Cardiac septum (tissue), 1 donor: ENCODE measurements at places on chromosomes 3 and 15. TPM values are rescaled to one million over a fixed set of nuclear protein-coding genes. Genes with fewer than 3 reads are reported as not detected.

Gene CP
- 8.1 TPM for total RNA-seq

Gene SAMMSON
- 0.27 TPM for total RNA-seq

Gene GOLGA8M
- total RNA-seq: 1.9 TPM

Gene CD96
- total RNA-seq: 0.57 TPM

Gene TTC21A
- 3.0 TPM for total RNA-seq

Gene TRAT1
- 0.30 TPM for total RNA-seq

Gene FAM98B
- total RNA-seq: 25.6 TPM

Gene KLHL6
- 2.2 TPM for total RNA-seq

Gene FAM43A
- total RNA-seq: 33.9 TPM

Gene PLSCR5
- not detected for total RNA-seq

Gene TMOD2
- 8.3 TPM for total RNA-seq

Gene KBTBD13
- total RNA-seq: 3.3 TPM

Gene ALDH1A3
- total RNA-seq: 7.8 TPM

Gene GP9
- total RNA-seq: 0.27 TPM

Gene C3orf52
- 5.1 TPM for total RNA-seq

Gene COMMD4
- 35.5 TPM for total RNA-seq

Gene LRRIQ4
- not detected for total RNA-seq

Gene PRR23B
- total RNA-seq: not detected

Gene CCDC191
- total RNA-seq: 1.2 TPM

Gene HTR3E
- total RNA-seq: not detected

Gene LYZL4
- not detected for total RNA-seq

Gene ZBED2
- total RNA-seq: not detected

Gene FRMD4B
- 10.8 TPM for total RNA-seq

Gene C3orf20
- 0.32 TPM for total RNA-seq

Gene SMARCC1
- total RNA-seq: 31.7 TPM

Gene CDC25A
- total RNA-seq: 0.32 TPM

Gene TARS3
- total RNA-seq: 27.3 TPM

Gene SH2D7
- total RNA-seq: not detected

Gene SLC6A11
- not detected for total RNA-seq

Gene SLC28A1
- 0.83 TPM for total RNA-seq

Gene TLR9
- total RNA-seq: 0.16 TPM

Gene SNTN
- not detected for total RNA-seq

Gene CCDC54
- not detected for total RNA-seq

Gene TMCO5A
- not detected for total RNA-seq

Gene PDIA5
- total RNA-seq: 8.8 TPM

Gene GYG1
- total RNA-seq: 123 TPM

Gene AADACL2
- not detected for total RNA-seq

Gene CCR2
- total RNA-seq: 1.3 TPM
